ENCODE measurements at places on chromosomes 2 and 18.

DNA sequence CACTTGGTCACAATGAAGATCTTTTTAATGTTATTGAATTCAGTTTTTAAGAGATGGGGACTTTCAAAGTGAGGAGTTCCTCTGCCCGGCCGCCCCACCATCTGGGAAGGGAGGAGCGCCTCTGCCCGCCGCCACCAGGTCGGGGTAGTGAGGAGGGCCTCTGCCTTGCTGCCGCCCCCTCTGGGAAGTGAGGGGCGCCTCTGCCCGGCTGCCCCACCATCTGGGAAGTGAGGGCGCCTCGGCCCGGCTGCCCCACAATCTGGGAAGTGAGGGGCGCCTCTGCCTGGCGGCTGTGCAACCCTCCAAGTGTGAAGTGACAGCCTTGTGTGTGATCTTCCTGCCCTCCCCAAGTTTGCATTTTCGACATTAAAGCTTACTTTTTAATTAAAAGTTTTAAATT, 899.3 kb downstream of the TRIB2 start:
- no peak for DNase-seq

DNA sequence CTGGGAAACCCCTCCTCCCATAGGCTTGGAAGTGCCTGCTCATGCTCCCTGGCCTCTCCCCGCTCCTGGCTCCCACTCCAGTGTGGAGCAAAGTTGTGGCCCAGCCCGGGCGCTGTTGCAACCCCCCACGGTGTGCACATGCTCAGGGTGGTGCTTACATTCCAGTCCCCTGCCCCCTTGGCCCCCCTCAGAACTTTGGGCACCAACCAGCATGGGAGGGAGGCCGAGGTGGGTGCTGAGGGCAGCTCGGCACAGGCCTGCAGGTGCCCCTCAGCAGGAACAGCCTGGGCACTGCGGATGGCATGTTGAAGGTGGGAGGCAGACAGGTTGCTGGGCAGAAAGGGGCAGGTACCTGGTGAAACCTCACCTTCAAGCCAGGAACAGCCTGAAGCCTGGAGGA, 125.3 kb downstream of the ARHGAP28 start:
- DNase-seq = no peak

DNA sequence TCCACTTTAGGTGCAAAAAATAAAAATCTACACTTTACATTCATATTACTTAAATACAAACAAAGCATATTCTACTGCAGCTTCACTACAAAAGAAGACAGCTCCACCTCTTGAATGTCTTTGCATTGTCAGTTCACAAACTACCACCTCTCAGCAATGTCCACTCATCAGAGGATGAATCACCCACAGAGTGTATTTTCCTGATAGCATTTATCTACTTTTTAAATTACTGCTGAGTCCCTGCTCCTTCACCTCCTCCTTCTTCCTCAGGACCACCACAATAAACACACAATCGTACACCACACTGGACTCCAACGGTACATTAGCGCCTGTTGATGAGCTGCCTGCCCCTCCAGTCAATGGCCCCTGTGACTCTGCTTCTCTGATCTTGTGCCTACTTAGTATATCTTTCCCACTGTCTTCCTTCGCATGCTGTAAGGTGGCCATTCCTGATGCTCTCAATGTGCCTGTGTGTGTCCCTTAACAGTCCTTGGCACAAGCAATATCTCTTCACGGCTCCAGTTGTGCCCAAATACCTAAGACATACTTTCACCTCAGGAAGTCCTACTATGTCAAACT, 120.9 kb downstream of the DHRS9 start:
- no peak for DNase-seq

DNA sequence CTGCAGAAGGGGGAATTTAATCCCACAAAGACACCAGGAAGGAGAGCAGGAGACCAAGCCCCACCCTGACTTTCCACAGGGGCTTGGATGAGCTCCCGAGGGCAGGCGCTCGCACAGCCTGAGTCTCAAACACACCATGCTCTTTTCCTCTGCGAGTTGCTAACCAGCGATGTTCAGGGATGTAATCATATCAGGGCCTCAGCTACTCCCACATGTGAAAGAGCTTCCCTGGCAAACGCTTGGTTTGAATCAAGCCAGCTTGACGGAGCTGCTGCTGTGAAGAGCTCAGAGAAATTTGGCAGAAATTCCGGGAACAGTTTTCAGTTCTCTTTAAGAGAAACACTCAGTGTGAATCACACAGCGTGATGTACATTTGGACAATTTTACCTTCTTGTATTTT, 385.8 kb downstream of the GALR1 start:
- DNase-seq = no peak

DNA sequence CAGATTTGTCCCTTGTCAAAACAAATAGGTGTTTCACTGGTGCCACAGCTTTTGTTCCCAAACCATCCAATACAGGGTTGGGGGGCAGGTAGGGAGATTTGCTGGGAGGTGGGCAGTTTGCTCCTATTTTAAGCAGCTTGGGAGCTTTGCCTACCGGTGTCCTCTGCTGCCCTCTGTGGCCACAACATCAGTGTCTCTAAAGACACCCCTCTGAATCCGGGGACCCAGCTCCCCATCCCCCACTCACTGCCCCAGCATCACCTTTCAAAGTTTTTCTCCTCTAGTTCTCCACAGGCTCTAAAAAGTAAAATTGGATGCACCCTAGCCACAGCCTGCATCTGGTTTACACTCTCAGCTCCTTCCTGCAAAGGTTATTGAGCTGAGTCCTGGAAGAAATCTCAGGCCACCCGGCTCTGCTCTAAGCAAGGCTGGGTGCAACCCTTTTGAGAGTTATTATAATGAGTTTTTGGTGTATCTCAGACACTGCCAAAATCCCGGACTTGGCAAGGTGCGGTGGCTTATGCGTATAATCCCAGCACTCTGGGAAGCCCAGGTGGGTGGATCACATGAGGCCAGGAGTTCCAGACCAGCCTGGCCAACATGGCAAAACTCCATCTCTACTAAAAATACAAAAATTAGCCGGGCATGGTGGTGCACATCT, 2.9 kb upstream of the EPAS1 start:
- DNase-seq = no peak

GRCh38 chr18:54931152-54931551, 28.1 kb downstream of the CCDC68 start:
- DNase-seq = no peak

GRCh38 chr2:46064396-46064795, 232.8 kb upstream of the EPAS1 start:
- DNase-seq = no peak

GRCh38 chr2:171004363-171004762, 75.3 kb downstream of the GORASP2 start:
- no peak for DNase-seq

GRCh38 chr2:133789743-133790142, 221.5 kb upstream of the NCKAP5 start:
- no peak for DNase-seq

DNA sequence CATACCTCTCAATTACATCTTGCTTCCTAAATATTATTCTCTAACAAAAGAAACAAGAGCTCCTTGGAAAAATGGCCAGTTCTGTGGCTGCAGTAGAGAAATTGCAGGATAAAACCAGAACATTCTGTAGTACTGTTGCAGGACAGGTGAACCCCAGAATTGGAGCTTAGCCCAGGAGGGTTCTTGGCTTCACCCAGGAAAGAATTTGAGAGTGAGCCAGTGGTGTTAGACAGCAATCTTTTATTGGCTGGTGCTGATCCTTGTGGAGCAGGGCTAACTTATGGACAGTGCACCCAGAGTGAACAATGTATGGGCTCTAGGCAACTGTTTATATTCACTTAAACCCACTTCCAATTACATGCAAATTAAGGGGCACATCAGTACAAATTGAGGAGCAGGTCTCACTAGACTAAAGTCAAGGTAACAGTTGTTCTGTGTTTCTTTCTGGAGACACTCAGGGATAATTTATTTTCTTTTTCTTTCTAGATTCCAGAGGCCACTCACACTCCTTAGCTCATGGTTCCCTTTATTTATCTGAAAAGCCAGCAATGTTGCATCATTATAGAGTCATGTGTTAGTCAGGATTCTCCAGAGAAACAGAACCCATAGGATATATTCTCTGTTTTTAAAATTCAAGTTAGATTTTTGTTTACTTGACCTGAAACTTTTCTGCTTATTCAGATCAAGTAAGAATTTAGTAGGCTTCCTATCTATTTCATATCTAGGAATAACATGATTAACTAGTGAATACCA, 348.1 kb downstream of the CCDC85A start:
- DNase-seq = no peak

DNA sequence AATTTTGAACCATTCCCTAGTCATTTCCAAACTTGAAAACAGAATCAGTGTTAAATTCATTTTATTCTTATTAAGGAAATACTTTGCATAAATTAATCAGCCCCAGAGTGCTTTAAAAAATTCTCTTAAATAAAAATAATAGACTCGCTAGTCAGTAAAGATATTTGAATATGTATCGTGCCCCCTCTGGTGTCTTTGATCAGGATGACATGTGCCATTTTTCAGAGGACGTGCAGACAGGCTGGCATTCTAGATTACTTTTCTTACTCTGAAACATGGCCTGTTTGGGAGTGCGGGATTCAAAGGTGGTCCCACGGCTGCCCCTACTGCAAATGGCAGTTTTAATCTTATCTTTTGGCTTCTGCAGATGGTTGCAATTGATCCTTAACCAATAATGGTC, 5.5 kb upstream of the MROH2A start:
- no peak for DNase-seq

- no peak for DNase-seq
Observed at GRCh38 chr18:77096936-77097886, 35.4 kb downstream of the MBP start.

- no peak for DNase-seq
Observed at GRCh38 chr2:47438106-47438505, 35.1 kb downstream of the MSH2 start.

GRCh38 chr2:230578106-230578505, 134.5 kb upstream of the CAB39 start:
- no peak for DNase-seq

- no peak for DNase-seq
Observed at GRCh38 chr2:240996834-240997140, 1.6 kb upstream of the SNED1 start.

DNA sequence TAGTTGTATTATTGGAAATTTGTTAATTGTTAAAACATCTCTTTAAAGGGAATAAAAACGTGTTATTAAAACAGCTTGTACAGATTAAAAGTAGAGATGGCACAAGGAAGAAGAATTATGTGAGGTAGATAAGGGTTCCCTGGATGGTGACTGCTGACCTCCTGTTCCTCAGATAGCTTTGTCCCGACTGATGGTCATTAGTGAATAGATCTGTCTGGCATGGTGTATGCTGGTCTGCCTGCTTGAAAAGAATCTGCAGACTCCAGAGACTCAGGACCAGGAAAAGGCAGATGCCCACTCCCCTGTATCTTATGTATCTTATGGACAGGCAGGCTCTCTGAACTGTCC, 5.6 kb upstream of the FARP2 start:
- no peak for DNase-seq

- no peak for DNase-seq
Observed at GRCh38 chr18:35508746-35509338, 11.1 kb upstream of the INO80C start.
